ENCODE measurements at places on chromosomes 11 and 22.

GRCh38 chr11:65942531-65942930 lies 2.7 kb upstream of the TSGA10IP start:
- no peak for DNase-seq

- no peak for DNase-seq
Observed at GRCh38 chr11:113553235-113553634, 78.0 kb upstream of the DRD2 start.

DNA sequence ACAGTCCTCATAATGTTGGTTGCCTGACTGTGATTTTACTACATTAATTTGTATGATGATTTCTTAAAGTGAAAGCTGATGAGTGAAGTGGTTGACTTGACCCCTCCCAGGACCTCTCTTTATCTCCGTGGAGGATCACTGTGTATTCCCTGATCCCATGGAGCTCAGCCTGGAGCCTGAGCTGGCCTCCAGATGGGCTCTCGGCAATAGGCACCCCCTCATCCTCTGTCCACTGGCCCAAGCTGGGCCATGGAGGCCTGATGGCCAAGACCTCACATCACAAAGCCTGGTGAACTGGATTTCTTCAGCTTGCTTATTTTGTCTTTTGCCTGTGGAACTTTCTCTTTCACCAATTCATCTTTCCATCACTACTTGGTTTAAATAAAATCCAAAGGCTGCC lies 75.2 kb downstream of the WNT11 start:
- no peak for DNase-seq

DNA sequence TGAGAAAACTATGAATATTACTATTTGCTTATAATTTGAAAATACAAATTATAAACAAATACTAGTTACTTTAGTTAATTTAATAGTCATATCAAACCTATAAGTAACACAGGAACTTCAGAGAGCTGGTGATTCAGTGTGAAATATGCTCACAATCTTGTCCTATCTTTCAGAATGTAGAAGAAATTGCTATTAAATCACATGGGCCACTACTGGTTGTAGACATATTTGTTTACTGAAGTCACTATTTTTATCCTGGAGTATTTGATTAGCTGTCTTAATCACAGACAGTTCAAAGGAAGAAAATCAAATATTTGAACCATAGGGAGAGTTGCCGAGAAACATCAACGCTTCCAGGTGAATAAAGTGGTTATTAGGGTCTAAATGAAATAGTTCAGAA lies 187.6 kb upstream of the ANO3 start:
- DNase-seq, result no peak

DNA sequence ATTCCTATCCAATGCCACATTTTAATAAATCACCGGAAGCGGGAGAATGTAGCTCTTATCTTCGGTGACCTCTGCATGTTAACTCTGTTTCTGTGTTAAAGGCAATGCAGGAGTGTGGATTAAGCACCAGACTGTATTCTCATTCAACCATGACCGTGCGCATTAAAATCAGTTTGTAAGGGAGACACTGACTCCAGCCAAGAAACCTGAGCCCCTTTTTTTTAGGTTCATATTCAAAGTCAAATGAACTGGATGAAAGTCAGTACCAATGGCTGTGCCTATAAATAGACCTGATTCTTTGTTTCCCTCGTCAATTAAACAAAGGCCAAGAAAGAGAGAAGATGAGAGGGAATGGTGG lies 32.2 kb downstream of the C11orf91 start:
- DNase-seq, result no peak
